ENCODE measurements at places on chromosomes 16 and 17.

- DNase-seq: no peak
Measured at GRCh38 chr16:46746821-46747776, 1.0 kb downstream of the MYLK3 start.

- DNase-seq: no peak
Measured at GRCh38 chr16:80015566-80015965, 415.0 kb upstream of the MAF start.

GRCh38 chr17:34706029-34706428, 126.6 kb downstream of the TMEM132E start:
- no peak for DNase-seq

- no peak for DNase-seq
Measured at GRCh38 chr16:13951611-13952010, 31.7 kb downstream of the ERCC4 start.

DNA sequence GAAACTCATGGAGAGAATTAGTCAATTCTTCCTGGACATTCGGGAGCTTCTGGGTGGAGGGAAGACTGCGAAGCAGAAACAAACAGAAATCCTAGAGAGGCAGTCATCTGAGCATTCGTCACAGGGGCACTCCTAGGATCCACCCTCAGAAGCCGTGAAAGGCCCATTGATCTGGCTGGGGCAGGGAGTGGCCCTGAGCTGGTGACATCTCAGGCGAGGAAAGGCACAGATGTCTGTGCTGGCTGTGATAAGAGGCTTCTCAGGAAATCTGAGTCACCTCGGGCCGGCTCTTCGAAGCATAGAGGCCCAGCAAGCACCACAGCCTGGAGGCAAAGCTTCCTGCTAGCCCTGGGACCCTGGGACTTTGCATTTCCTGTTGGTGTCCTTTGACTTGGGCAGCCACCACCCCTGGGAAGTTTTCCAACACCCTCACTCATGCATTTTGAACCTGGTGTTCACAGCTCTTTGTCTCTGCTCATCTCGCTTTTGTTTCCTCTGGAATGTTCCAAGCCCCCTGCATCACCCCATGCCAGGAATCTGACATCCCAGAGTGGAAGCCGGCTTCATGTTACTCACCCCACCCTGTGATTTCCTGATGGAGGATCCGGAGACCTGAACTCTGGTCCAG, 23.3 kb upstream of the CDRT4 start:
- no peak for DNase-seq

- no peak for DNase-seq
Measured at GRCh38 chr17:48373130-48373830, 56.7 kb downstream of the SKAP1 start.

DNA sequence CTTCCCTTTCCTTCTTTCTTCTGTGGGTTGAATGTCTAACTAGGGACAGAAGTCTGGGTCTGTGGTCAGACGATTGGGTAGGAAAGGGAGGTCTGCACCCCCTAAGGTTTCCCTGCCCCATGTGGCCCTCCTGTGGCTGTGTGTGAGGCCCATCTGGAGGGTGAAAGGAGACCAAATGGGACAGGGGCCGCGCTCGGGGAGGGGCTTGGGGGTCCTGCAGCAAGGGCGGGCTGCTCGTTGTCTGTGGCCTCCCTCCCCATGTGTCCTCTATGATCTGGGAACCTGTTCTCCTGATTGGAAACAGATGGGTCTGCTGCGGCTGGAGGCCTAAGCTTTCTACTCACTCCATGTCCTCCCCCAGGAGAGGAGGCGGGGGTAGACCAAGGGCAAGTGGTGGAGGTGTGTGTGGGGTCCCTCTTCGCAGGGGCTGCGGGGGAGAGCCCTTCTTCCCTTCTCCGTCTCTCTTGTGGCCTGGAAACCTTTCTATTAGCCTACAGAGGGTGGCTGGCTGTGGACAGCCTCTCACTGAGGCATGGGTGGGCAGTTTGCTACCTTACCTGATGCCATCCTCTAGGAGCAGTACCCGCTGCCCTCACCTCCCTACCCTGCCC, 18.6 kb downstream of the IGFBP4 start:
- no peak for DNase-seq

DNA sequence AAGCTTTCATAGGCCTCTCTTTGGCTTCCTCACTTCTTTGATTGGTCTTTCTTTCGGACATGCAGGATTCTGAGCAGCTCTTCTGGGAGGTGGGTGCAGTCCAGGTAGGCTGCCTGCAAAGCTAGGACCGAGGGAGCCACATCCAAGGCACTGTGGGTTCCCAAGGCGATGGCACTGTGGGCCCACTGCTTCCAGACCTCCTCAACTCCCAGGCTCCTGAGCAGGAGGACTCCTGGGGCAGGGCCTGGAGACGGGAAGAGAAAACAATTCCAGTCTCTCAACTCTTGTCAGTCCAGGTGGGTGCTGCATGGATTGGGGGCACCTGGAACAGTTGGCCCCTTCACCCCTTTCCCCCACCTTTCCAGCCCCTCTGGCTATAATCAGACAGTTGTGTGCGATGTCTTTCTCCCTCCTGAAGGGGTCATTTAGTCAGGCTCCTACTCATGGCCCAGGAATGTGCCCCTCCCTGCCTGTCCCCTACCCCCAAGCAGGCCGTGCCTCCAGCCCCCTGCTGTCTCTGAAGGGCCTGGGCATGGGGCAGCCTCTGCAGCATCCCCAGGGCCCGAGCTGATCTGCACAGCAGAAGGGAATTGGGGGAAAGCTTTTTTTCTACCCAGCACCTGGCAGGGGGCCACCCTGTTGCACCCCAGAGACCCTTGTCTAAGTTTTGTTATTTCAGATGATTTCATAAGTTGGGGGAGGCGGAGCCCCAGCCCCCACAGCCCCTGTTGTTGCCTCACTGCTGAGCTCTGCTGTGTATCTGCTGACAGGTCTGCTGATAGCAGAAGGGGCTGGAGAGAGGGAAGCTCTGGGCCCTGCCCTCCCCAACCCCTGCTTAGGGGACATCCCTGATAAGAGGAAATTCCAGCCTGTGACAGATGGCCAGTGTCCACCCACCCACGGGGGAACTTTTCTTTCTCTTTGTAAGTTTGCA, 330.3 kb downstream of the SEC14L1 start:
- DNase-seq: no peak

- no peak for DNase-seq
Measured at GRCh38 chr16:68668266-68668665, 23.2 kb downstream of the CDH3 start.

GRCh38 chr16:47229053-47230050, 85.6 kb upstream of the NETO2 start:
- no peak for DNase-seq

GRCh38 chr17:78892936-78893379, 10.0 kb downstream of the CEP295NL start:
- DNase-seq: no peak

DNA sequence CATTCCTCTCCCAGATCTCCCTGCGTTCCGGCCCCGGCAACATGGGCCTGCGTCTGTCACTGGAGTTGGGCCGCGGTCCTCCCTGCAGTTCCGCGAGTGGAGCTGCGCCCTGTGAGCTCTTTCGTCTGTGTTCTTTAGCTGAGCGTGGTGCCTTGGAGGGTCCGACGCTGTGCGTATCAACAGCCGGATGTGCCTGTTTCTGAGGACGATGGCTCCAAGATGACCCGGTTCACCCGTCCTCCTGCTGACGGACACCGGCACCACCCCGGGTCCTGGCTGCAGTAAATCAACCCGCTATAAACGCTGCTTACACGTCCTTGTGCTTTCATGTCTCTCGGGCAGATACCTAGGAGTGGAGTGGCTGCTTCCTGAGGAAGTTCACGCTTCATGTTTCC, 44.8 kb upstream of the GNG13 start:
- DNase-seq: no peak

- no peak for DNase-seq
Measured at GRCh38 chr16:2229632-2230250, 6.3 kb downstream of the E4F1 start.

DNA sequence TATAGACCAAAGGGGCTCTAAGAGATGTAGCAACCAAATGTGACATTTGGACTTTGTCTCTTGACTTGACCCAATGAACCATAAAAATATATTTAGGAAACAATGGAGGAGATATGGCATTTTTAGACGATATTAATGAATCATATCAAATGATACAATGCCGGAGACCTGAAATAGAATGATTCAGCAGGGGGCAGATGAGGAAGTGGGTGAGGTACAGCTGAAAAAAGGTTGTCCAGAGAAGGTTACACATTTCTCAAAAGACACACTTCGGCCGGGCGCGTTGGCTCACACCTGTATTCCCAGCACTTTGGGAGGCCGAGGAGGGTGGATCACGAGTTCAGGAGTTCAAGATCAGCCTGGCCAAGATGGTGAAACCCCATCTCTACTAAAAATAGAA, 16.5 kb upstream of the SNN start:
- DNase-seq: no peak

DNA sequence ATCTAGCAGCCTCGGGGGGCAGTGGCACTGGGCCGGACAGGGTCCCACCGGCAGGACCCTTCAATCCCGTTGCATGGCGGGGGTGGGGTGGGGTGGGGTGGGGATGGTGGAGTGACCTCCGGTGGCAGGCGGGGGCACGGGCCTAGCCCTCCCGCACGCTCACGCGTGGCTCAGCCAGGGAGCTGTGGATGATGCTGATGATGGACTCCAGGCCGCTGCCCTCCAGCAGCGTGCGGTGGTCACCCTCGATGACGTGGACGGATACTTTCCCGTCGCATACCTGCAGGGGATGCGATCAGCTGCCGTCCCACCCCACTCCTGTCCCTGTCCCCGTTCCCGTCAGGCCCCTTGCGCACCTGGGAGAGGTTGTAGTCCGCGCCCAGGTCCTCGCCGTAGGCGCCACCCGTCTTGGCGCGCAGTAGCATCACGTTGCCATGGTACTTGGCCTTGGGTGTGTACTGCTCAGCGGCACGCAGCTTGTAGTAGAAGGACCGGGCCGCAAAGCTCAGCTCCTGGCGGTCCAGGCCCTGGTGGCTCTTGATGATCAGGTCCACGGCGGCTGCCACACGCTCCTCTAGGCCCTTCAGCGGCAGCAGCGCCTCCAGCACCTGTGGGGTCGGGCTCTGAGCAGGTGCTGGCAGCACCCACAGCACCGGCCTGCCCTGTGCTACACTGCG, 13.5 kb upstream of the DUS1L start:
- no peak for DNase-seq

DNA sequence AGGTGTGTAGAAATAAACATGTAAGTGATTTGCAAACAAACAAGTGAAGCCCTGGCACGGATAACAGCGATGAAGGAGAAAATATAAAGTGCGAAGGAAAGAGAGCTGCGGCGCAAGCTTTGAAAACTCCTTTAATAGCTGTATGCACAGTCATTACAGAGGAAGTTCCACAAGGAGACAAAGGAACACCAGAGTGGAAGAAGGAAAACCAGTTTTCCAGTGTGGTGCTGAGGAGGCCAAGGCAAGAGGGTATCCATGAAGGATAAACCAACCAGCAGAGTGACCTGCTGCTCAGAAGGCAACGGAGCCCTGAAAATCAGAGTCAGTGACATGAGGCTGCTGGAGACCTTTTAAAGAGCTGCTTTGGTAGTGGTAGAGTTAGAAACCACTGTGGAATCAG, 24.4 kb downstream of the METTL16 start:
- DNase-seq: no peak

- DNase-seq: peak; percentile 29
Measured at GRCh38 chr17:74282587-74283370, 8.7 kb downstream of the DNAI2 start.

DNA sequence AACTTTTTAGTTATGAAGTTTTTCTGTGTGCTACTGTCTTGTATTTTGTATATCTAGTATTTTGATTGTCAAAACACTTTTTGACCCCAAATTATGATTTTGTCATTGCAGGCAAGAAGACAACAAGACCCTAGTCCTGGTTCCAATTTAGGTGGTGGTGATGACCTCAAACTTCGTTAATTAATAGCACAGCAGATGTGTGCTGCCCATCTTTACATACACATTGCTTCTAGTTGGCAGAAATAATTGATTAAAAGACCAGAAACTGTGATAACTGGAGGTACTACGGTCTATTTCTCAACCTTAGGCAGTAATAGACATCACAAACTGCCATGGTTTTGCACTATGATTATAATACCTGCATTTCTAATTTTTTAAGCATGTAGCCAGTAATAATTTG, 11.1 kb upstream of the PHAF1 start:
- no peak for DNase-seq

DNA sequence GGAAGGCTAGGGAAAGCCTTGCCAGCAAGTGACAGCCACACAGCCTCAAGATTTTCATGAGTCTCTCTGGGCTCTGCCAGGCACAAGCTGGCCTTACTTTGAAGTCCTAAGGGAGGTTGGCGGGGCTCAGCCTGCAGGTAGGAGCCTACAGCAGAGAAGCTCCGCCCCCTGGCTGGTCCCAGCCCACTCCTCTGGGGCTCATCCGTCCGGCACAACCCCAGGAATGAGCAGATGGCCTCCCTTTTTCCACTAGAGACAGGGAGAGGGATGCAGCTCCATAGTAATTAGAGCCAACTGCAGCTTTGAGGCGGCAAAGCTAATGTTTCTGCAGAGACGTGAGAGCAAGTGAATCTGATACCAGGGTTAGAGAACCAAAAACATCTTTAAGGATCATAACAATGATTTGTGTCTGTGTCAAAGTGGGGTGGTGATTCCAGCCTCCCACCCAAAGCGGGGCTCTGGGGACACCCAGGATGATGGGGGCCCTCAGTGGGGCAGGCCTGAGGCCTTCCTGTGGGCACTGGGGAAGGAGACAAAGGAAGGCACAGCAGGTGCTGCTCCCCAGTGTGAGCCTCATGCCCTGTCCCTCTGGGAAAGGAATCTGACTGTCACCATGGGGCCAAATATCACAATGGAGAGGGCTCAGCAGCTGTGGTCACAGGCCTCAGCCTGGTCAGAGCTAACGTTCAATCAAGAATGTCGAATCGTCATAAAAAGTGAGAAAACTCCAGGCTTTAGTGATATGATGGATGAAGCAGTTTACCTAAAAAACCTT, 61.5 kb downstream of the RBFOX3 start:
- DNase-seq: no peak

Measured in stimulated activated CD4-positive, alpha-beta T cell treated with anti-CD3 and anti-CD28 coated beads, Interleukin-12 subunit alpha, Interleukin-12 subunit beta, amount 100 ng/mL, for 4 hours (primary cell).